ENCODE measurements at places on chromosomes 1 and 21.

DNA sequence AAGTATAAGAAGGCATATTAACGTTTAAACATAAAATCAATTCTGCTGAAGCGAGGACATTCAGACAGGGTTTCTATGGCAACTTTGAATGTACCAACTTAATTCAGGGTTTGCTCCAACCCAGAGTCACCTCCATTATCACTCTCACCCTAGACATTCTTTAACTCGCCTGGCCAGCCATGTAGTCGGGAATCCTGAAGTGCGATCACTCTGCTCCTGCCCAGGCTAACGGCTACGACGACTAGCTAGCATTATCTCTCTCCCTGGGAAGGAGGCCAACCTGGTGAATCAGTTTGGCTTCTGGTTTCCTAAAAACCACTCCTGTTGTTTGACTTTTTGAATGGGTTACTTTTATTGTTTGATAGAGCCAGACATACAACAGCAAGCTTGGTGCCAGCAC lies 38.9 kb upstream of the ZBTB18 start:
- DNase-seq: peak; percentile 83

- DNase-seq: no peak
Observed at GRCh38 chr1:198280080-198280479, 123.3 kb downstream of the NEK7 start.

- no peak for DNase-seq
Observed at GRCh38 chr1:153030895-153031294, at the start of gene SPRR1B. SPRR1B (plus strand) TSS chr1:153031203; CDS start chr1:153032346, 1,143 bp downstream.

GRCh38 chr1:107138166-107138565 lies 2.7 kb upstream of the NTNG1 start:
- no peak for DNase-seq

DNA sequence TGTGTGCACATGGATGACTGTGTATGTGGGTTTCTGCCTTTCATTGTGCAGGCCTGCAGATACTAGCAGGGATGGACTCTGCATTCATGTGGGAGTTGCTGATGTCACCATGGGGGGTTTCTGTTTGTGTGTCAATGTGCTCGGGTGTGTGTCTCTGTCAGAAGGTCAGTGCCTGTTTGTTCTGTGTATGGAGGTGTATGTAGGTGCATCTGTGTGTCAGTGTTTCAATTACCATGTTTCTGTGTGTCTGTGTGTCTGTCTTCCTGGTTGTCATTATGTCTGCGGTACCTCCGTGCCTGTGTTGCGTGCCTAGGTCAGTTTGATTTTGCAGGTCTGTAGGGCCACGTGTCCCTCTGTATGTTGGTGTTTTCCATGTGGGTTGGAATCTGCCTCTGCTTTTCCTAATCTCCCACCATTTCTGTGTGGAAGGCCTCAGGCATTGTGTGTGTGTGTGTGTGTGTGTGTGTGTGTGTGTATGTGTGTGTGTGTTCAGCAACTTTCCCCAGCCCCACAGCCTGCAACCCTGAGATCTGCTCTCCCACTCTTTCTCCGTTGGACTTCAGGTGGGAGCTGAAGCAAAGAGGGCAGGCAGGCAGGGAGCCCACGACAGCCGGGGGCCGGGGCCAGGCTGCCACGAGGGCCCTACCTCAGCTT lies 36.7 kb upstream of the WASF2 start:
- DNase-seq: no peak

DNA sequence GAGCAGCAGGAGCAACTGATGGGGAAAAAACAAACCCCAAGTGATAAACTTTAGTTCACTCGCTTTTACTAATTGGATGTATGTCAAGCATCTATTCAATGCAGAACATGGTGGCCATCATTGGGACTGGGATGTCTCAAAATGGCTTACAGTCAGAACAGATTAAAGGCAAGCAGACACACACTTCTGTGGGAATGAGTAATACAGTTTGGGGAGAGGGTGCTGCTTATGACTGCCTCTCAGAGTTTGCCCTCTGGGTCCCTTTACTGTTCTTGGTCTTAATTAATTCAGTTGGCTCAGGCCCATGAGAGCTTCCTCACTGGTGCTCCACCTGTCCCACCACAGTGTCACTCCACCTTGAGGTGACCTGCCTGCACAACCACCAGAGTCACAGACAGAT lies 119.5 kb downstream of the TBX19 start:
- DNase-seq: no peak

DNA sequence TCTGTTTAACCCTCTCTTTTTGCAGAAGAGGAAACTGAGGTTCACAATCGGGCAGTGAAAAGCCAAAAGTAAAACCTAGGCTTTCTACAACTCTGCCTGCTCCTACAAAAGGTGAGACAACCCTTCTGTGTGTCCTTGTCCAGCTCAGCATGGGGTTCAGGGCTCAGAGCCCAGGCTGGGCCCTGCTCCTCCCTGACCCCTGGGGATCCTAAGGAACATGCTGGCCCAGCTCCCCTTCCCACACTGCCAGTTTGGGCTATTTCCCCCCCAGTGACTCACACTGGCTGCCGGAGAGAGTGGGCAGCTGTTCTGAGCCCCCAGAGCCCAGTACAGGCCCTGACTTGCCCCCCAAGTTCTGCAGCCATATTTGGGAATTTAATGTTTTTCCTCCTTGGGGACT lies 8.9 kb downstream of the FAM229A start:
- no peak for DNase-seq
